Ascending aorta (tissue), 2 donors: ENCODE measurements at places on chromosomes 12 and 14. TPM values are rescaled to one million over a fixed set of nuclear protein-coding genes. Genes with fewer than 3 reads are reported as not detected.

GRCh38 chr14:91872517-91873470 lies 5.5 kb upstream of the TC2N start:
- H3K4me3 ChIP-seq: no peak overlapping the region
- H3K27me3 ChIP-seq: no peaks in the 10 kb centered on the region
- peaks cover 20% of the 10 kb centered on the region for H3K4me1 ChIP-seq
- DNase-seq: peak; percentile 62
- peak overlapping the region; percentile 77 for H3K27ac ChIP-seq
- peaks cover 78% of the 10 kb centered on the region for H3K36me3 ChIP-seq

DNA sequence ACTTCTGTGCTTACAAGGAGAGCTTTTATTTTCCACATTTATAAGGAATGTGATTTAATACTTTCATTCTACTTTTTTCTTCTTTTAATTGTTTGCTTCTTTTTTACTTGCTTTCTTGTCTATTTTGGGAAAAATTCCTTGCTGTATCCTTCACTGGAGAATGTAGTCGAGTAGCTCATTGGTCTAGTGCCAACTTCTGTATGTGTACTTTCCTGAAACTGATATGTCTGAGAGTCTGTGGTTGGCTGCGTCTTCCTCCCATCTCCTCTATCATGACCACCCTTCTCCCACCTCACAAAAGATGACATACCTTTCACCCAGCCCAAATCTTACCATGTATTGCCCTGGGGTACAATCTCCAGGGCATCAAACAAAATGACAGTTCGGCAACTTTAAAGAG lies 51.8 kb downstream of the MSRB3 start:
- H3K36me3 ChIP-seq: peaks cover 17% of the 10 kb centered on the region
- no peak overlapping the region for H3K4me3 ChIP-seq
- DNase-seq: no peak
- no peak overlapping the region for H3K27ac ChIP-seq

- H3K36me3 ChIP-seq: no peaks in the 10 kb centered on the region
- no peaks in the 10 kb centered on the region for H3K4me1 ChIP-seq
- no peaks in the 10 kb centered on the region for H3K27me3 ChIP-seq
Measured at GRCh38 chr12:95718006-95718431, 72.5 kb downstream of the NTN4 start.

The PLEKHD1 gene
- total RNA-seq: not detected

DNA sequence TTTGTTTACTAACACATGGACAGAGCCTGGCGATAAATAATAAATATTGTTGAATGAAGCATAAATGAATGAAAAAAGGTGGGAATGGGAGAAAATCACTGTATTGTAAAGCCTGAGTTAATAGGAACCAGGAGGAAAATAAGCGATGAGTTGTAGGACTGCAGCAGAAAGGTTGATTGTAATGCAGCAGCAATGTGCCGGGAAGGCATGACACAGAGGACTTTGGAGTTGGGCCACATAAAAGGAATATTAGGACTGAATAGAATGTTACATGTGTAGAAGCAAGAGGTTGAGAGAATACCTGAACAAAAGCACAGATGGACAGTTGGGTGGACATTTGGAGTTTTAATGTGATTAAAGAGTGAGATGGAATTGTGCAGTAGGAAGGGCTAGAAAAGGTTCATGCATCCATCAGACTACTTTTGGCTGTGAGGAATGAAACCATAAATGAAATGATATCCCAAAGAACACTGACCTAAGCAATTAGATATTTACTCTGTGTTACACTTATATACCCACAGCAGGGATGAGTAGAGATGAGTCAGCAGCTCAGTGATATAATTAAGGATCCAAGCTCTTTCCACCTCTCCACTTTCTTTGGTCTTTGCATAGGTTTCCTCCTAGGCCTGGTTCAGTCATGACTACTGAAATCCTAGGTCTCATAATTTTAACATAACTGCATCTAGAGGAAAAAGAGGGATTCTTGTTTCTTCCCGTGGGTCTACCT lies 55.4 kb downstream of the CCER1 start:
- H3K27me3 ChIP-seq: no peaks in the 10 kb centered on the region
- H3K4me1 ChIP-seq: no peaks in the 10 kb centered on the region
- DNase-seq: no peak
- H3K4me3 ChIP-seq: no peak overlapping the region

The BIN2 gene
- total RNA-seq: 4.2 TPM

The SLC16A7 gene
- 12.6 TPM for total RNA-seq

The BCDIN3D gene
- total RNA-seq: 2.6 TPM

- H3K4me3 ChIP-seq: peak overlapping the region; percentile 71
- peaks cover 28% of the 10 kb centered on the region for H3K4me1 ChIP-seq
- H3K36me3 ChIP-seq: no peaks in the 10 kb centered on the region
- H3K27ac ChIP-seq: peak overlapping the region; percentile 6
- peaks cover 42% of the 10 kb centered on the region for H3K27me3 ChIP-seq
Measured at GRCh38 chr14:60647837-60648248, 1.4 kb downstream of the SIX1 start.

DNA sequence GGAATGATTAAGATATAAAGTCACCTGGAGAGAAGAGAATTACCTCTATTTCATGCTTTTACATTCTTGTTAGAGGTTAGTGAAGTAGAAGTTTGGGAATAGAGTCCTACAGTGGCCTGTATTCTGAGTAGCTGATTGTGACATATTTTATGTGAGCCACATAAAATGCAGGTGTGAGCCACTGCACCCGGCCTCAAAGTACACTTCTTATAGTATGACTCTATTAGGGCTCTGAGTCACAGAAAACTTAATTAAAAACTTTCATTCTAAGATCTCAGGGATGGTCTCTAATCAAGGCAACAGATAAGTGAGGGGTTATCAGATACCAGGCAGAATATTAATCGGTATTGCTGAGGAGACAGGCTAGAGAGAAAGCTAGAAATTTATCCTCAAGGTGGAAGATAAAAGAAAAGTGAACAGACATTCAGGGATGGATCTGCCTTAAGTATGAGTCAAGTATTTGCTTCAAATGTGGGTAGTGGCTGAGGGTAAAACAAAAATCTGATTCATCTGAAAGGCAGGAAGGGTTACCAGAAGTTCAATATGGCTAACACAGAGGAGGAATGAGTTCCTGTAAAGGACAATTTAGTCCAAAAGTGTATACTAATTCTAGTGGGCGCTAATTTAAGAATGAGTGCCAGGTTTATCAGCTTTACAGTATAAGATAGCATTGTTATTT lies 5.5 kb upstream of the G2E3 start:
- no peaks in the 10 kb centered on the region for H3K36me3 ChIP-seq
- DNase-seq: no peak
- no peaks in the 10 kb centered on the region for H3K4me1 ChIP-seq
- no peak overlapping the region for H3K27ac ChIP-seq
- H3K4me3 ChIP-seq: no peak overlapping the region
- no peaks in the 10 kb centered on the region for H3K27me3 ChIP-seq

DNA sequence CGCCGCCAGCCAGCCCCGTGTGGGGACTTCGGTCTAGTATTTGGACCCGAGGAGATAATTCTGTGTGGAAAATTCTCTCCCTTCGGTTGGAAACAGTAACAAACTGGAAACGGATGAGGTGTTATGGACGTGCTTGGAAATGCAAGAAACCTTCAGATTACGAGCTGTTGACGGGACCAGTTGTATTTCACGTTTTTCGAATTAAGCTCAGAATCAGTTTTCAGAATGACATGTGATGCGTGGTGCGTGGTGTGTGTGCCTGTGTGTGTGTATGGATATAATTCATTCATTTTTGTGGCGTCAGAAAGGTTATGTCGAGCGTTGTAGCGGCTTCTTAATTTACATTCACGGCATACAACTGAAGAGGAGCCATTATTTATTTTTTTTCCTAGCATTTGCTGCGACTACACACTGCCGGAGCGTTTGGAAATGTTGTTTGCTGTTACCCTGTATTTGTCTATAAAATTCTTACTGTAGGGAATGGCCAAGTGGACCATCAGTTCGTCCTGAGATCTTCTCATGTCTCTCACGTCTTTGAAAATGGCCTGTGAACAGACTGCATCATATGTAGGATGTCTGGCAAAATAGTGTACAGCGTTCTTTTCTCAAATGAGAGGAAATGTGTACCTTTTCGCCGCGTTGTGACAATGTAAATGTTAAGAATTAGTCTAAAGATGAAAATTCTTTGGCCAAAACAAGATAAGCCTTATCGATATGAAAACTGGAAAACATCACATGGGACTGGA lies 1.3 kb downstream of the TRAF3 start:
- no peak for DNase-seq
- H3K36me3 ChIP-seq: no peaks in the 10 kb centered on the region
- peak overlapping the region; percentile 96 for H3K27ac ChIP-seq
- H3K4me3 ChIP-seq: peak overlapping the region; percentile 95
